Fibroblast of skin of back (primary cell): ENCODE measurements at places on chromosomes 11 and 22.

GRCh38 chr22:36274531-36274930 lies 21.6 kb downstream of the APOL1 start:
- DNase-seq, result peak; percentile 40

DNA sequence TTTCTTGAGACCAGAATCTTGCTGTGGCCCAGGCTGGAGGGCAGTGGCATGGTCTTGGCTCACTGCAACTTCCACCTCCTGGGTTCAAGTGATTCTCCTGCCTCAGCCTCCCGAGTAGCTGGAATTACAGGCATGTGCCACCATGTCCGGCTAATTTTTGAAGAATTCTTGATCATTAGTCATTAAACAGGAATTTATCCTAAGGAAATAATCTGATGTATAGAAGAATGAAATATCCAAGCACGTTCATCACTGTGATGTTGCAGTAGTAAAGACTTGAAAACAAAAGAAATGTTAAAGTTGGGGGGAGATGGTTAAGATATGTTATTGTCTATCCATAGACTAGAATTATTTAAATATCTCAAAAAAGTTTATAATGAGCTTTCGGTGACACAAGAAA lies 23.6 kb downstream of the CBL start:
- peak; percentile 59 for DNase-seq

- no peak for DNase-seq
Observed at GRCh38 chr22:35375031-35375430, 5.9 kb upstream of the HMOX1 start.

DNA sequence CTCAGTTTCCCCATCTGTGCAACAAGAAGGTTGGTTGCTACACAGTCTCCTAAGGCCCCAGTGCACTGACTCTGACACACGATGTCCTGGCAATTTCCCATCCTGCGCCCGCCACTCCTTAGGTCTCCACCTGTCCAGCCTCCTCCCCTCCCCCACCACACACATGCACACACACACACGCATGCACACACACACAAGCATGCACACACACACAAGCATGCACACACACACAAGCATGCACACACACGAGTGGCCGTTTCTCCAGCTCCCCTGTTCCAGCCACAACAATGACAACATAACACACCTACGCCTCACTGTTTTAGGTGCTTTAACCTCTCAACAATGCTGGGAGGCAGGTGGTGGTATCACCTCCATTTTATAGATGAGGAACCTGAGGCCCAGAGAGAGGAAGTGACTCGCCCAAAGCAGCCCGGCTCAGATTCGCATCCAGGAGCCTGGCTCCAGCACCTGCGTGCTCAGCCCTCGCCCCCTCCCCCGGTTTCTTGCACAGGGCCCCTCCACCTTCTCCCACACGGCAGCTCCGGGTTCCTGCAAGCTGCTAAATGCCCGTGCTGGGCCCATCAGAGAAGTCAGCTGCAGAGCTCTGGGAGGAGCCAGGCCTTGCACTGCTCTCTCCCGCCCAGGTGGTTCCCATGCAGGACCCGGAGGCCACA lies 13.0 kb downstream of the CYTH4 start:
- no peak for DNase-seq

- no peak for DNase-seq
Observed at GRCh38 chr11:37947821-37948220, 1349.8 kb upstream of the RAG2 start.

DNA sequence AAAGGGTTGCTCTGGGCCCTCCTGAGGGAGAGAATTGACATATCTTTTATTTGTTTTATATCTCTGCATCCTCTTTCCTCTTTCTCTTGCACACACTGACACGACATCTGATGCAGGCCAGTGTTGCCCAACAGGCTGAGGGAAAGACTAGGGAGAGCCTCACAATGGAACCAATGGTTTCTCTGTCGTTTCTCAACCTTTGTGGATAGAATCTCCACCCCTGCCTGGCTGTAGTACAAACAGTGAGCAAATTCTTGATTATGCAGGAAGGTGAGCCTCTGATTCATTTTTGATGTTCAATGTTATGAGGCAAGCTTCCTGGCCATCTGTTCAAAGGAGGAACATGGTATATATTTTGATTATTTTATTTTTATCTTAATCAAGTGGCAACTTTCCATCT lies 49.8 kb upstream of the PLET1 start:
- no peak for DNase-seq

- peak; percentile 86 for DNase-seq
Observed at GRCh38 chr11:64094463-64095260, 58.9 kb downstream of the FLRT1 start.

GRCh38 chr22:49886346-49887063 lies 31.7 kb downstream of the ALG12 start:
- no peak for DNase-seq

DNA sequence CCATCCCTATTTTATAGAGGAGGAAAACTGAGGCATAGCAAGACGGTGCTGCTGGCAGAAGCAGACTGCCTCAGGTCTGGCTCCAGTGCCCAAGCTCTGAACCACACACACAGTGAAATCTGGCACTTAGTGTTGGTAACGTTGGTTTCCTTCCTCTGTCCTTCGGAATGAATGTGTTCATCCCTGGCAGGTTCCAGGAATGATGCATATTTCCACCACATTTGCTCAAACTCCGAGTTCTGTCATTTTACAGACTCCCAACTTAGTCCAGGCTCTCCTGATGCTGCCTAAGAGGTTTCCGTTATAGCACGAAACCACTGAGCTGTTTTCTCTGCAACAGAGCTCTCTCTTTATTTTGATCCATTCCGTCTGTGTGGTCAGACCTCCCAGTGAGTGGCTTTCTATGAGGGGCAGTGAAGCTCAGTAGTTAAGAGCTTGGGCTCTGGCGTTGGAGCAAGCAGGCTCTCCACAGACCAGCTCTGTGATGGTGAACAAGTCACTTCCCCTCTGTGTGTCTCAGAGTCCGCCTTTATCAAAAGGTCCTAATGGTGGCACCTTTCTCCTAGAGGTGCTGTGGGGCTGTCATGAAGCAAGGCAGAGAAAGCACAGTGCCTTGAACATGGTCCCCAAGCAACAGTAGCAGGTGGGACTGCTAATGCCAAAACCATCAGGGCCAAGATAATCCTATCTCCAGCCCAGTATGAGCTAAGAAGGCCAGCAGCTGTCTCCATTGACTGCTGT lies 200.3 kb downstream of the MYO18B start:
- DNase-seq, result no peak

DNA sequence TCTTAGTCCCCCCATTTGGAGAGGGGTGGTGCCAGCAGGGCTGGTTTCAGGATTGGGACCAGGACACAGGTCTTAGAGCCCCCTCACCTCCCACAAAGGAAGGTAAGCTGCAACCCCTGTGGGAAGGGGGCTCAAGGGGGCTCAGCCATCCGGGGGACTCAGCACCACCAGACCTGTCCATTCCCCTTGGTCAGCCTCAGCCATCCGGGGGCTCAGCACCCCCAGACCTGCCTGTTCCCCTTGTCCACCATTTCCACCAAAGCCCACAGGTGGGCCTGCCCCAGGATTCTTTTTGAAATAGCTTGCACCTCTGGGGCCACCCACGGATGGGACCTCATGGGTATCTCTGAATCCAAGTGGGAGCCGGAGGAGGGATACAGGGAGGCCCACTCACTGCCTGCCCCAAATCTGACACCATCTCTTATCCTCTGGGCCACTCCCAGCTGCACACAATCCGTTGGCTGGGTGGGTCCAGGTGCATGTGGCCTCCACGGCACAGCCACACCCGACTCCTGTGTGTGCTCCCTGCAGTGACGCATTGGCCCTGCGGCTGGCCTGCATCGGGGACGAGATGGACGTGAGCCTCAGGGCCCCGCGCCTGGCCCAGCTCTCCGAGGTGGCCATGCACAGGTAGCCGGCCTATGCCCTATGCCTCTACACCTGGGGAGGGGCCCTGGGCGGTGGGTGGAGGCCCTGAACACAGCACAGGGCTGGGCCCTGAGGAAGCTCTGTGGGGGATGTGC lies 15.9 kb downstream of the MCAT start:
- no peak for DNase-seq

DNA sequence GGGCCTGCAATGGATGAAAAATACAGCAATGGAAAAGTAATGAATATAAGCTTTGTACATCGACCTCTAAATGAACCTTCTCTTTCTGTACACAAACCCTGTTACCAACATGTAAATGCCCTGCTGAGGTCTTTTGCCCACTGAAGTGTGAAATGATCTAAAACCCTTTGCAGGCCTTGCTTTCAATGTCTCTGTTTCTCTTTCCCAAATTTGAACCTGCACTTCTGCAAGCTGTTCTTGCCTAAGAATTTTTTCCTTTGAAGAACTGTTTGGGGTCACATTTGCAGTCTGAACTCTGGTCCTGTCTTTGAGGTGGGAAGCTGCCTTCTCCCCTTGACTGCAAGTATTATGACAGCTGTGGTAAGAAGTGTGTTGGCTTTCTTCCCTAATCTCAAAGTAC lies 1237.1 kb downstream of the FAM181B start:
- no peak for DNase-seq

- DNase-seq, result peak; percentile 56
Observed at GRCh38 chr11:88345408-88345807, 7.9 kb upstream of the CTSC start.

GRCh38 chr11:100319691-100320090 lies 367.4 kb upstream of the ARHGAP42 start:
- DNase-seq, result no peak

DNA sequence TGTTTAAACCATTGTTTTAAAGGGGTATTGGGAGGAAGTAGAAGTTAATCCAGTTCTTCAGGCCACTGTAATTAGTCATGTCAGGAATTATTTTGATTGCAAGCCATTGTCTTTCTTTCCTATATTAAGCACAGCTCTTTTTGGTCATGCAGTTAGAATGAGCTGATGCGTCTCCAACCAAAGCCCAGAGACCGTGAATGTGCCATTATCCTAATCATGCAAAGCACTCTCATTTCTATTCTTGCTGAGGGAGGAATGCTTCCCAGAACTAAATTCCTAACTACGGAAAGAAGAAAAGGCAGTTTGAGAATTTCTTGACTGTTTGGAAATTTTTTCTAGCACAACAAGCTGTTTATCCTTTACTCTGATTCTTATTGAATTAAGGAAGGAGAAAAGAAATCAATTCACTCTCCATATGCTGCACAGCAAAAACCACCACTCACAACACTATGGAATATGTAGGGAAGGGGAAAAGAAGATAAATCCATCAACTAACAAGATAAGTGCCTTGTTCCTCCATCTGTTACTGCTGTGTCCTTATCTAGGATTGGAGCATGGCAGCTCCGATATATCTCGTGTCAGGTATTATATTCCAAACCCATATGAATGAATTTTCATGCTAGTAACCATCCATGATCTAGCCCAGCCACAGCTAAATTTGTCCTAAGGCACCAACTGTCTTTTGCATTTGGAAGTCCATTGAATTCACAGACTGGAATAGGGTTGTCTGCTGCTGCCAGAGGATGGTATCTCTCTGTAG lies 70.8 kb downstream of the NTM start:
- DNase-seq, result no peak

DNA sequence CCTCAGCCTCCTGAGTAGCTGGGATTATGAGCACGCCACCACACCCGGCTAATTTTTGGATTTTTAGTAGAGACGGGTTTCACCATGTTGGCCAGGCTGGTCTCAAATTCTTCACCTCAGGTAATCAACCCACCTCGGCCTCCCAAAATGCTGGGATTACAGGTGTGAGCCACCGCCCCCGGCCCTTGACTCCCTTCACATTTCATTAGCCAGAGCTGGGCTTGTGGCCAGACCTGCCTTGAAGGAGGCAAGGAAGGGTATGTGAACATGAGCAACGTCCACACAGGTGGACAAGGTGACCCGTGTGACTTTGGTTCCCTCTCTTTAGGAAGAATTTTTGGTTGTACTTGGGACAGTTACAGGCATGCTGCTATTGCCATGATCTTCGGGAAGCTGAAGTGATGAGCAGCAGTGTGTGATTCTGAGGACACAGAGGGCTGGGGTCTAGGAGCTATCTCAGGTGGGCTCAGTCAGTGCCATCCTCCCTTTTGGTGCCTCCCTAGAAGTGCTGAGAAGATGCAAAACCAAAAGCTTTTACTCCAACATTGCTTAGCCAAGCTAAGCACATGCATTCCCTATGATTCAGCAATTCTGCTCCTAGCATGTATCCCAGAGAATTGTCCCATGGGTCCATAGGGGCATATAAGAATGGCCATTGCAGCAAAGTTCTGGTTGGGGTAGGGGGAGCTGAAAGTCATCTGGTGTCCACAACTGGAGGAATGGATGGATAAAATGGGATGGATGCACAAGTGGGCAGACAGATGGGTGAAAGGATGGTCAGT lies 6.1 kb downstream of the AP5B1 start:
- no peak for DNase-seq

GRCh38 chr11:26914968-26915367 lies 78.9 kb upstream of the FIBIN start:
- no peak for DNase-seq

- peak; percentile 84 for DNase-seq
Observed at GRCh38 chr11:18105802-18106574, at the start of gene SAAL1. Gene SAAL1, minus strand, starts transcription at chr11:18106082. Its CDS starts 41 bp downstream, at chr11:18106041.

- peak; percentile 1 for DNase-seq
Observed at GRCh38 chr22:47452184-47452583, 689.7 kb downstream of the TBC1D22A start.

DNA sequence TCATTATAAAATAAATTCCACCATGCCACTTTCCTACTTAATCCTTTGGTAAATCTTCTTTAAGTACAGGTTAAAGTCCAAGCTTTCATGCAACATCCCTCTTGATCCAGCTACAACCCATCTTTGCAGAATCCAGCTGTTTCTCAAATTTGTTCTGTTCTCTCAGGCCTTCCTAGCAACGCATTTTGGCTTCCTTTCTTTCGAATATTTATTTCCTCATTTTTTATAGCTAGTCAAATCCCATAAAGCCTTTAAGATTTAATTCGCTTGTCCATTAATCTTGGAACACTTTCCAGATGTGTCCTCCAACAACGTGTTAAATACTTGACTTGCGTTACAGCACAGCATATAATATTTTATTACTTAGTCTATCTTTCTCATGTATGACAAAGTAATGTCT lies 600.1 kb upstream of the CHORDC1 start:
- no peak for DNase-seq

DNA sequence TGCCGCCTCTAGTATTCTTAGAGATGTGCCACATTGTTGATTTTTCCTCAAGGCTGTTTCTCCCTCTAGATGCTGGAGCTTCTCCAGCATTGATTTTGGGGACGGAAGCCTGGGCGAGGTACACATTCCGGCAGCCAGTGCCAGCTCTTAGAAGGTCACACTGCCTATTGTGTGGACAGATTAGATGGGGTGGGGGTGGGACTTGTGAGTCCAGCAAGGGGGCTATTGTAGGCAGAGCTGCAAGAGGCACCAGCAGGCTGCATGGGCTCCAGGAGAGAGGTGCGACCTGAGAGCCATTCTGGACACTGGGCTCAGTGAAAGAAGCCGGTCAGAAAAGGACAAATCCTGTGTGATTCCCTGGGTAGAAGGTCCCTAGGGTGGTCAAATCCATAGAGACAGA lies 12.4 kb downstream of the C11orf21 start:
- no peak for DNase-seq

GRCh38 chr22:36797911-36798673 lies 18.7 kb downstream of the PVALB start:
- no peak for DNase-seq
